ENCODE measurements at places on chromosomes 7 and 10.

DNA sequence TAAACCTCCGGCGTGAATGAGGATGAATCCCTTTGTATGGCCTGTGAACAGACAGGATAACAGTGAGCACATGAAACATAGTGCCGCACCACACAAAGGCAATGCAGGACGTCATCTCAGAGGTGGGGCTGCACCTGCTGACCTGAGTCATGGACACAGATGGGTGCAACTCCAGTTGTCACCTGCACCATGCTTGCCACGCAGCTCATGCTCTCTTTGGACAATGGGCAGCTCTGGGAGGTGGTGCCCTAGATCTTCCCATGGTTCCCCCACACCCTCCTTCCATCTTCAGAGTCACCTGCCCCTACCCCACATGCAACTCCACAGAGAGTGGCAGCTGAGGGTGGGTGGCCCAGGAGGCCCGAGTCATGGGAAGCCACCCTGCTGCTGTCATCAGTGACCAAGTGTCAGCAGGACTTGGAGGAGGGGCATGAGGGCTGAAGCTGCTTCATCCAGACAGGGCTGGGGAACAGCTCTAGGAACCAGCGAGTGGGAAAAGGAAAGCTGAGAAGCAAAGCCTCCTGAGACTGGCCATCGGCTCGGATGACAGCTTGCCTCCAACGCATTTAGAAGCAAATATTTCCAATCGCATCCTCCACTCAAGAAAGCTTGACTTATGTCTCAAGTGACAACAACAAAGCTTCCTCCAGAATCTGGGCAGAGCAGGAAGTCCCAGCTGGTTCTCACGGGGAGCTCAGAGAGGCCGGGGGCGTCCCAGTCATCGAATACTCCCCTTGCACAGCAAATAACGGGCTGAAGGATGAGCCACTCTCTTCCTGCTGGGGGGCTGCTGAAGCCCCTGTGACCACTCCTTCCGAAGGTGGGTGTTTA lies 27.1 kb downstream of the VIPR2 start:
- DNase-seq, result no peak

GRCh38 chr7:1113548-1113885 lies 25.6 kb downstream of the GPER1 start:
- DNase-seq, result no peak

- DNase-seq, result no peak
These were observed 9.4 kb downstream of the NOC3L start for GRCh38 chr10:94353336-94353735.

DNA sequence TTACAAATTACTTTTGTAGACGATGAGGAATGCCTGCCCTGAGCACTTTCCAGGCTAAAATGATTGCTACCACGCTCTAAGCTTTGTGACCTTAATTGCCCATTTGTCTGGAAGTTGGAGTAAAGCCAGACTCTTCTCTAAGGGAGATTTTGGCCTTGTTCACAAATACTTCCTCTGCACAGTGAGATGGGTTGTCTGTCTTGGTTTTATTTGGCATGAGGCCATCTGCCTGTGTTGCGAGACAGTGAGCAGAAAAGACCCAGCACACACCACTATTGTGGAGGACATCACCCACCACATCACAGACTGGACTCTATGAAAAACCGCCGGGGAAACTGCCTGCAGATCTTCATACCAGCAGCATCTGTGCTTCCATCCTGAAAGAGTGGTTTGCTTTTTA lies 138.4 kb downstream of the BICC1 start:
- DNase-seq, result peak; percentile 81

DNA sequence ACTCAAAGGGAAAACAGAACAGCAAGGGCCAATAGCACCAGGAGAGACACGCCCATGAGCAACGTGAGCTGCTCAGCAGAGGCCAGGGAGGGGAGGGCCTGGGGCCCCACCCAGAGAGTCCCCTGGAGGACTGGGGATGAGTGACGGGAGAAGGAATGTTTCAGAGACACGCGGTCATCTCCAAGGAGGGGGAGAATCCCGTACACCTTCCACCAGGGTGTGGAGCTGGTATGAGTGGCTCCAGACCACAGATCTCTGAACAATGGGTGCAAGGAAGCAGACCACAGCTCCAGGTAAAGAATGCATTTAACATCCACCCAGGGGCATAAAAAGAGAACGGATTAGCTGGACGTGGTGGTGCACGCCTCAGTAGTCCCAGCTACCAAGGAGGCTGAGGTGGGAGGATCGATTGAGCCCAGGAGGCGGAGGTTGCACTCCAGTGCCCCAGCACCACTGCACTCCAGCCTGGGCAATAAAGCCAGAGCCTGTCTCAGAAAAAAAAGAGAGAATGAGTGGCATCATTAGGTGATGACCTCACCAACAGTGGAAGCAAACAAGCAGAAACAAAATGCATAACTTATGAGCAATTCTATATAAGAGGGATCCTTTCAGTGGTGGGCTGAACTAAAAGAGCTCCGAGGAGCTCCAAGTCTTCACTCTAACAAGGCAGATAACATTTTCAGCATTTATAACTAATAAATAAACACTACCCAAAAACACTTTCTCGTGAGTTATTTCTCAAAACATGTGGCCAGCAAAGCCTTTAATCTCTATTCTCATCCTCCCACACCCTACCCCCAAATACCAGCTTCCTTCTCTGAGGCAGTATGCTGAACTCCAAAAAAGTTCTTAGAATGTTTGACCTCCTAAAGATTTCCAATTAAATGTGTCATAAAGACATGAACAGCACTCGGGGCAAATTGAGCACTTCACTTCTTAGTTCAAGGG lies 12.5 kb downstream of the PSAP start:
- peak; percentile 73 for DNase-seq

- DNase-seq, result no peak
These were observed 2.7 kb upstream of the PRXL2A start for GRCh38 chr10:80405626-80406025.

DNA sequence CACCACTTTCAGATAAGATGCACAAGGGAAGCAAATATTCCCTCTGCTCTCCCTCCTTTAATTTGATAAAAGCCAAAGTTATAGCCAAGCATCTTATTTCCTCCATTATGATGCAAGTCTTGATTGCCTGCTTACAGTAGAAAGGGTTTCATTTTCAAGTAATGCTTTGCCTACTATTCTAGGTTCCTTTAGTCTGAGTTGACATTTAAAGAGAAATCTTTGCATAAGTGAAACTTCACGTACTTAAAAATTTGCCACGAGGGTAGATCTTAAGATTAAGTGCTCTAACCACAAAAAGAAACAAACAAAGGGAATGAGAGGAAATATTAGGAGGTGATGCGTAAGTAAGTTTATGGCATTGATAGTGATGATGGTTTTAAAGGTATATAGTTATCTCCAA lies 78.1 kb upstream of the VWDE start:
- DNase-seq, result no peak

- peak; percentile 94 for DNase-seq
These were observed 274.0 kb downstream of the FRMD4A start for GRCh38 chr10:14056610-14057332.

- peak; percentile 39 for DNase-seq
These were observed 65.2 kb downstream of the FAM185A start for GRCh38 chr7:102814025-102814471.

DNA sequence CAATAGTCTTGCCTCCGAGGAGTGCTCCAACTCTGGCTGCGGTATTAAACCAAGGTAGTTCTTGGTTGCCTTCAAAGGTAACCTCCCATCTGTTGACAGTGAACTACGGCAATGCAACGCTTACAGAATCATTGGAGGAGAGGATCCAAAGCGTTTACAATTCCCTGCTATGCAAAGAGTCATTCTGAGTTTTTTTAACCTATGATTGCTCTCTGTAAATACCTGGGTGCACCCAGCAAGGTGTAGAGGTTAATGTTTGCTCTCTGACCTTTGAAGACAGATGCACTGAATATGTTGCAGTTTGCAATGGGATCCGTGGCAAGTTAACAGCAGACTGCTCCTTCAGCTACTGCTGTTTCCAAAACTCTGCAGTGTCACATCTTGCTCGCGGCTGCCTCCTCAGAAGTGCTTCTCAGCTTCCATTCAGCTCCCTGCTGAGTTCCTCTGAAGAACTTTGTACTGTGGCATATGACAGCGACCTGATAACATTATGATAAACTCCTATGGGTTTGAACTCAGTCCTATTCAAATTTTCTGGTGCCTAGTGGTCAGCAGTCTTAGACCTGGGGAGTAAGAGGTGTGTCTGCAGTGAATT lies 29.0 kb downstream of the KIAA1217 start:
- no peak for DNase-seq

GRCh38 chr7:25696571-25696970 lies 455.4 kb upstream of the NFE2L3 start:
- DNase-seq, result no peak

- DNase-seq, result no peak
These were observed 115.0 kb downstream of the PTPRN2 start for GRCh38 chr7:158472596-158472995.

Data from fibroblast of skin of back (primary cell).